ENCODE measurements at places on chromosomes 1 and 21.

DNA sequence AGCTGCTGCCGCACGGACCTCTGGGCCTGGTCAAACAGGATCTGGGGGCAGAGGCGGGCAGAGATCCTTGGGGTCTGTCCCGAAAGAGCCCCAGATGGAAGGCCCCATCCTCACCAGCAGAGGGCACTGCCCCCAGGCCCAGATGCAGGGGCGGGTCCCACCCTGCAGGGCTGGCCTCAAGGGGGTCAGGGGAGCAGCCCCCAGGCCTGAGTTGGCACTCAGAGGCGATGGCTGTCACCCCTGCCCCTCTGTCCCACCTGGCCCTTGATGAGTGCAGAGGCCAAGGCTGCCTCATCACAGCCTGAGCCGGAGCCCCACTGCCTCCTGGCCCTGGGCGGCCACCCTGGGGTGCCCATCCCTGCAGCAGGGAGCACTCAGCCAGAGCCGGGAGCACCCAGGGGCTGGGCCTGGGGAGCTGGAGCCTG, 5.7 kb downstream of the ACAP3 start:
- DNase-seq: peak; percentile 43

DNA sequence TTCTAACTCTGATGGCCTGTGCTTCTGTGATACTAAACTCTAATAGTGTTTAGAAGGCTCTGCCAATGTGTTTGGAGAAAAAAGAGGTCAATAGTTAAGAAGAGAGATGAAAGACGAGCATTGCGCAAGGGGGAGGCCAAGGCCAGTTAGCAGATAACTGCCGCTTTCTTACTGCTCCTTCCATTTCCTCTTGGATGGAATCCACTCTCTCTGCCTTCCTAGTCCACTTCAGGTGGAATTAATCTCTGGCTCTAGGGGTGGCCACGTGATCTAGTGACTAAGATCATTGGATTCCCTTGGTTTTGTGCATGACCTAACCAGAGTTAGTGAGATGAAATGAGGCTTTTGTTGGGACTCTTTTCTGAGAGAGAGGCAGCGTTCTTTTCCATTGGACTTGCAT, 148.3 kb downstream of the ACTL8 start:
- DNase-seq: no peak

DNA sequence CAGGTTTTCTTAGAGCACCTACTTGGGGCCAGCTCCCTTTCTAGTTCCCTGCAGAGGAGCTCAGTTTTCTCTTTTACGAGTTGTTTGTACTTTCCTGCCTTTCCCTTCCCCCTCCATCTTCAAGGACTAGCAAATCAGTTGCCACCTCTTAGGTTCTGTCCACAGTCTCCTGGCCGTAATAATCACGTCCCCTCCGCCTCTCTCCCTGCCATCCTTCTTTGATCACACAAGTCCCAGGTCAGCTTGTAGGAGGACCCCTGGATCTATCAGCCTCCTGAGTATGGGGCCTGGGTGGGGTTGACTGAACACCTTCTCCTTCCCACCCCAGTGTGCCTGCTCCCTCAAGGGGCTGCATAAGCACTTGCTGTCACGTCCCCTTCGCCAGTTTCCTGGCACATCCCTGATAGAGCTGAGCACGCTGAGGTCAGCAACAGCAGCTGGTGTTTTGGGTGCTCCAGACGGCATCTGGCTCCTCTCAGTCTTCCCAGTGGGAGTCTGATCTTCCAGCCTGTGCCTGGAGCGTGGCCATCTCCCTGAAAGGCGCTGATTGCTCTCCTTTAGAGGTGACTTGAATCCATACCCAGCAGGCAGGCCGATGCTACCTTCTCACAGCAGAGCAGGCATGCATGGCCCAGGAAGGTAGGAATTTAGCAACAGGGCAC, 216.1 kb upstream of the TMEM51 start:
- no peak for DNase-seq

GRCh38 chr1:154859786-154860155, 10.3 kb downstream of the KCNN3 start:
- peak; percentile 26 for DNase-seq

- no peak for DNase-seq
Measured at GRCh38 chr1:107439567-107439966, 298.7 kb downstream of the NTNG1 start.

- DNase-seq: peak; percentile 35
Measured at GRCh38 chr21:15754640-15755039, 24.9 kb downstream of the USP25 start.

Data from suppressor macrophage treated with lipopolysaccharide for 1 hour (primary cell).